CD4-positive, alpha-beta T cell treated with Interferon alpha-2 for 1 hour (primary cell): ENCODE measurements at places on chromosomes 4 and X.

DNA sequence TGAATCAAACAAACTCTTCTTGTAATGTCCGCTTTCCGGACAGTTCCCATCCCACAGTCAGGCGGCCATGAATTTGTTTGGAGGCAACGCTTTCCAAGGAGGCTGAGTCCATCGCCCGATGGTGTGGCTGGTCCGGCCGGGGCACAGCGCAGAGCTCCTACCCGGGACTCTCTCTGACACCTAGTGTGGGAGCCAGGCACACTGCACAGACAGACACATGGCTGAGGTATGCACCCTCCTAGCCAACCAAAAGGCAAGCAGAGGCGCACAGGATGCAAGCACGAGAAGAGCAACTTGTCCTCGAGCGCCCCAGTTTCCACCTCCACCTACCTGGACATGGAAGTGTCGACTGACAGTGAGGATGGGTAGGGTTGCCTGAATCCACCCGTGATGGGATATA, 87.5 kb downstream of the LEF1 start:
- no peak for DNase-seq

- no peak for DNase-seq
These were observed 194.7 kb upstream of the VCX3A start for GRCh38 chrX:6729626-6730025.

DNA sequence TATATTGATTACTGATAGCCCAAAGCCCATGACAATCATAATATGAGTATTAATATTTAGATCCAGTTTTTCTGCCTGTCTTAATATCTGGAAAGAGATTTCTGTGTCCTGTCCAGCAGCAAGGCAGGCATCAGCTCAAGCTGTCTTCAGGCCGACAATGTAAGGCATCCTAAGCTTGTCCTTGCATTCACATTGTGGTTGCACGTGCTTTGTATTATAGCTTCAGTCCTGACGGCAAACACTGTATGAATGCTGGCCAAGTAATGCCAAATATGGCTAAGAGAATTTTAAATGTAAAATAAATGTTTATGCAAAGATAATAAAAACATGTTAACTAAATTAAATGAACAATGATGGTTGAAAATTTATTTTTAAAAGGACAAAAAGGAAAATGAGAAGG, 255.7 kb upstream of the RPS6KA3 start:
- no peak for DNase-seq

GRCh38 chr4:7647600-7648543, 213.1 kb upstream of the PSAPL1 start:
- peak; percentile 6 for DNase-seq

DNA sequence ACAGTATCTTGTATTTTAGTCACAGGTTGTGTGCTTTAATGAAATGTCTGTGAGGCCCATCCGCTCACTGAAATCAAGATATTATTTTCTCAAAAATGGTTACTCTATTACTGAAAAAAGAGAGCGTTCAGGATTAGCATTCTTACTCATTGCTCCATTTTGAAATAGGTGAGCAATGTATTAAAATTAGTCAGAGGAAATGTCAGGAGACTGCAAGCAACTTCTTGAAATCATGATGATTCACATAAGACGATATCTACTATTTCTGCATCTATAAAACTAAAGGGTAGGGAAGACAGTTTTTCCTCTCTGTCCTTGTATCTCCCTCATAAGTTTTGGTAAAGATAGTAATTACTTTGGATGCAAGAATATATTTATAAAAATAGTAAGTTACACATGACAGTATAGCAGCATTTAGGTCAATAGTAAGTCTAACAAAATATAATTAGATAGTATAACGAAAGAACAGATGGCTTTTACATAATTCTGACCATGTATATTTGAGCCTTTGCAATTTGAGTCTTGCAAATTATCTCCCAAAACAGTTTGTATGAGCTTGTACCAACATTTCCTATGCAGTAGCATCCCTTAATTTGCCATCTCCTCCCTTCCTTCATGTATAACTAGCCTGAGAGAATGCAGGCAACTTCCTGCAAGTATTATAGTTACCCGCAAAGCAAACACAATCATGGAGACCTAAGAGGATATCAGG, 937.8 kb downstream of the PCDH7 start:
- DNase-seq: no peak

GRCh38 chr4:68148800-68149685, 19.4 kb upstream of the TMPRSS11F start:
- DNase-seq: no peak

DNA sequence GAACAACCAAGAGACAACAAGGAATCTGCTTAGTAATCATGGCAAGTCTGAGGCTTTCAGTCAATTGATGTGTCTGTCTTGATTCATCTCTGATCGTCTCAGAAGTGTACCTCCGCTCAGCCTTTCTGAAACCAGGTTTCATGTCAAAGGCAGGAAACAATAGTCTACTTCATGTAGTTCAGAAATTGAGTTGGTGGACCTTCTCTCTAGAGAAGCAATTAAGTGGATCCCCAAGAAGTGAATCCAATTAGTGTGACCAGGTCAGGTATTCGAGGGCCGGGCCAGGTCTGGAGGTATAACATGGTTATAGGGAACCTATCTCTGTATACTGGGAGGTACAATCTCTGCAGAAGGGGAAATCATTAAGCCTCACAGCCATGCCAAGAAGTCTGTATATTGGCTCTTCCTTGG, 32.0 kb downstream of the DAPP1 start:
- no peak for DNase-seq
